ENCODE measurements at places on chromosomes 6 and 20. TPM values are rescaled to one million over a fixed set of nuclear protein-coding genes. Genes with fewer than 3 reads are reported as not detected.
A peak's percentile ranks its signal among the peaks of the same experiment; 100 is the strongest.

- DNase-seq: peak; percentile 98
Measured at GRCh38 chr6:79630883-79631692, at the start of gene SH3BGRL2. SH3BGRL2 (plus strand) TSS chr6:79631329; CDS start chr6:79631462, 133 bp downstream.

DNA sequence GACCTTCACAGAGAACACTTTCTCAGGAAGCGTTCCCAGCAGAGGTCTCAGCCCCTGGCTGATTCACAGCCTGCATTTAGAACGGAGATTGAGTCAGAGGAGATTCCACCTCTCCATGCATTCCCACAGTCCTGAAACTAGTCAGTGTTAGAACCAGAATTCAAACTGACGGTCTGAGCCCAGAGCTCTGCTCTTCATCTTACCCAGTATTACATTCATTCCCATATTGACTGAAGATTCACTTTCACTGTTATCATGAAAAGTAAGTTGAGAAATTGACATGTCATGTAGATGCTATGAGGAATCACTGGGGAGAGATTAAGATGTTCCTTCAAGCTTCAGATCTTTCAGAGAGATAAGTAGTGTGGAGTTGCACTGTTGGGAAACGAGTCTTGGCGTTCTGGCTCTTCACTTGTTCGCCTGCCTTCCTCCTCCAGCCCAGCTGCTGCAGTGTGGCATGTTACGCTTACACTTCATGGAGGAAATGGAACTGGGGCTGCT, 28.3 kb downstream of the MAS1 start:
- no peak for DNase-seq

DNA sequence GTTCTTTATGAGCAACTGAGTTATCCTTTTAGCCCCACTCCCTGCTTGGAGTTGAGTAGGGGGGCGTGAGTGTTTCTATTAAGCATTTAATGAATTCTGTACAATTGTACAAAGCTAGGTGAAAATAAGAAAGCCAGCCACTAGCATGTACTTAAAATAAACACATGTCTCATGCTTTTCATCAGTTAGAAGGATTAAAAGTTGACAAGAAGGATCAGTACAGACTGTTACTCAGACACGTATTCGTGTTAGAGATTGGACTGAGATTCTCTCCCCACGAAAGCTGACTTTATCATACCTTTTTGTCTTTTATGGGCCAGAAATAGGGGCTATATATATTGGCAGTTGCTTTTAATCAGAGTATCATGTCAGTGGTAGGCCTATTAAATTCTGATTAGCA, 1.7 kb downstream of the HSF2 start:
- no peak for DNase-seq

GRCh38 chr6:115972679-115973078, 88.0 kb downstream of the FRK start:
- DNase-seq: no peak

DNA sequence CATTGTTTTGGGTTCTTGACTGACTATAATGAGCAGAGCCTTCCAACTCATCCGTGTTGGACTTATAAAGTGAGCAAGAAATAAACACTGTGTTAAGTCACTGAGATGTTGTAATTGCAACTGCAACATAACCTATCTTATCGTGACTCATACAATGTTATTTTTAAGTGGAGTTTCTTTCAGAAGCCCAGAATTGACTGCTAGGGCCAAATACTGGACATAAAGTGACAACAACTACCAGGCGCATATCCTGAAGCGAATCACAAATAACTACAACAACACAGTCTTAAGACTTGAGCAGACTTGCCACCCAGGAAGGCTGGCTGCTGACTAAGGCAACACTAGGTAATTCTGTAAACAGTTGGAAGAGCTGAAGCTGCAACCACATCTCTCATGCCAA, 326.6 kb downstream of the COL12A1 start:
- DNase-seq: no peak

- DNase-seq: no peak
Measured at GRCh38 chr6:85115376-85115775, 334.5 kb upstream of the NT5E start.

- no peak for DNase-seq
Measured at GRCh38 chr6:8948733-8949132, 513.4 kb upstream of the SLC35B3 start.

DNA sequence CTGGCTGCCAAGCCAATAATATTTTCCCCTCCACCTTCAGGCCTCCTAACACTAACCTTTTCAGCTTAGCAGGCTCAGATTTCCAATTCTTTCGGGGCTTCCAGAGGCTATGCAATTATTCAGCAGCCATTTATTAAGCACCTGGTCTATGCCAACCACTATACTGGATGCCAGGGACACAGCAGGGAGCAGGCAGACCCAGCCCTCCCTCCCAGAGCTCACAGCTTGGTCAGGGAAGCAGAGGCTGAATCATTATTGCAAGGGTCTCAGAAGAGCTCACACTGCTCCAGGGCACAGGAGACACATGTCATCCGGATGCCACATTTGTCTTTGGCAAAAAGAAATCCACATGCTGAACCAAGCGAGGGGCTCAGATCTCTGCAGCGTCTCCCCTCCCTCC, 1.3 kb downstream of the BPIFB1 start:
- no peak for DNase-seq

DNA sequence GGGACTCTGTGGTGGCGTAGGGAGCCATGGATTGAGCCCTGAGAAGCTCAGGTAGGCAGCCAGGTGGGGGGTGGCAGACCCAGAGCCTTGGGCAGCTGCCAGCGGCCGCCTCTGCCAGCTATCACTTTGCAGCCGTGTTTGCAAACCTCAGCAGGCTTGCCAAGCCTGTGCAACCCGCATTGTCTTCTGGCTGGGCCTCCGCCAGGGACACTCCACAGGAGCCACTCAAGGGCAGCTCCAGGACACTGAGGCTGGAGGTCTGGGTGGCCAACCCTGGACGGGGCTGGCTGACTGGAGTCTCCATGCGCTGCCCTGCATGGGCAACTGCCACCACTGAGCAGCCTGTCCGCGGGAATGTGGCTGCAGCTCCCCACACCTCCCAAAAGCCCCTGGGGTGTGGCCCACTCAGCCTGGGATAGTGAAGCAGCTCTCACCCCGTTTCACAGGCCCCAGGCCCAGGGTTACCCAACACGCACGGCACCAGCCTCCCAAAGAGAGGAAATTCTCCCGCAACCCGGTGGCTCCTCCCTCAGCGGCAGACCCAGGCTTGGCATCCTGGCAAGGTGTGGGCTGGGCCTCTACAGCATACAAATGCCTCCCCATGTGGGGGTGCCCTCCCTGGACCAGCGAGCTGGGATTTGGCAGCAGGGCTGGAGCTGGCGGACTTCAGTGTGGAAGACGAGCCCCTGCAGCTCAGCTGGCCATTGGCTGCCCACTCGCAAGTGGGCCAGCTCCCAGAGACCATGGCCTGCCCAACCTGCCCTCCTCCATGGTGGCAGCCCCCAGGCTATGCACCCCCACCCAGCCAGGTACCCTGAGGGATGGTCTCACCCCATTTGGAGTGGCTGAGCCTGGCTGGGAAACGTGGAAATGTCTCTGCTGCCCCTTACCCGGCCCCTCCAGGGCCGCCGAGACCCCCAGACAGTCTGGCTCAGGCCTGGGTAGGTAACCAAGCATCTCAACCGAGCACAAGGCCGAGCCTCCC, 2.9 kb downstream of the CHRNA4 start:
- no peak for DNase-seq

- no peak for DNase-seq
Measured at GRCh38 chr20:16143596-16143995, 429.7 kb downstream of the KIF16B start.

GRCh38 chr20:57445298-57445697, 54.1 kb downstream of the RBM38 start:
- DNase-seq: no peak

- DNase-seq: no peak
Measured at GRCh38 chr6:101439790-101440189, 46.3 kb downstream of the GRIK2 start.

DNA sequence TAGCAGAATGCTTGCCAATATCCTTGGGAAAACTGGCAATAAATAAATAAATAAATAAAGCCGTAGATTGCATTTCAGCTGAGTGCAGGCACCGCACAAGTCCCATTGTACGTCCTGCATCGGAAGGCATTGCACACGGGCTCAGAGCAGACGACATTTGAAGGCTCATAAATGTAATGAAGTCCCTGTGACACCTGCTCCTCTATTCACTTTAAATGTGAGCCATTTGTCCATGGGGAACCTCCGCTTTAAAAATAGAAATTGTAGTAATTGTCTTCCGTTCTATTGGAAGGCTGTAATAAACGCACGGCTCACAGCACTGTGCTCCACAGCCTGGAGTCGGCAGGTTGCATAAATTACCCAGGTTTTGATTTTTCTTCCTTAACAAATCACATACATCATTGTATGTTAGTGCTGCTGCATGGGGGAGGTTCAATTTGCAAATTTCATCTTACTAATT, 32.6 kb downstream of the MYT1 start:
- no peak for DNase-seq

DNA sequence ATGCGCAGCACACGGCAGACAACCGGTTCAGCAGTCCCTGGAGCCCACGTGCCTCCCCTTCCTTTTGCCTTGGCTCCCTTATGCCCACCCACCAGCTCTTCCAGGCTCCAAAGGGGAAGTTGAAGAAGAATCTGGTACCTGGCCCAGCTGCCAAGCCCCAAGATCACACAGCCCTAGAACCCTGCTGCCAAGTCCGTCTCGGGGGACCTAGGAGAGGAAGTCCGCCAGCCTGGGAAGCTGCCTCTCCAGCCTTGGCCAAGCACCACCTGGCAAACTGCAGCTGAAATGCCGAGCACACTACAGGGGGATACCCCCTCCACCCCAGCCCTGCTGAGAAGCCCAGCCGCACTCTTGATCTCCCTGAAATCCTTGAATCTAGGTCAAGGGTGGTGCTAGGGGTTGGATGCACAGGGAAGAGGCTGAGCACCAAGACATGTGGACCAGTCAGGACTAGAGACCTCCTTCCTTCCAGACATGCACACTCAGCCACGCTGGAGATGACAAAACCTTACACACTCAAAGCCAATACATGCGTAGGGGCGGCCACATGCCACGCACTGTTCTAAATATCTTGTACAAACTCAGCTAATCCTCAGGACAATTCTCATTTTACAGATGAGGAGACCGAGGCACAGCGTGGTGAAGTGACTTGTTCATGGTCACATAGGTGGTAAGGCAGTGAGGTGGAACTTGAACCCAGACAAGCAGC, 124.1 kb downstream of the PREX1 start:
- DNase-seq: no peak

- no peak for DNase-seq
Measured at GRCh38 chr6:50637267-50637666, 76.1 kb upstream of the TFAP2D start.

GRCh38 chr6:56515081-56515905, 127.4 kb downstream of the DST start:
- DNase-seq: no peak

DNA sequence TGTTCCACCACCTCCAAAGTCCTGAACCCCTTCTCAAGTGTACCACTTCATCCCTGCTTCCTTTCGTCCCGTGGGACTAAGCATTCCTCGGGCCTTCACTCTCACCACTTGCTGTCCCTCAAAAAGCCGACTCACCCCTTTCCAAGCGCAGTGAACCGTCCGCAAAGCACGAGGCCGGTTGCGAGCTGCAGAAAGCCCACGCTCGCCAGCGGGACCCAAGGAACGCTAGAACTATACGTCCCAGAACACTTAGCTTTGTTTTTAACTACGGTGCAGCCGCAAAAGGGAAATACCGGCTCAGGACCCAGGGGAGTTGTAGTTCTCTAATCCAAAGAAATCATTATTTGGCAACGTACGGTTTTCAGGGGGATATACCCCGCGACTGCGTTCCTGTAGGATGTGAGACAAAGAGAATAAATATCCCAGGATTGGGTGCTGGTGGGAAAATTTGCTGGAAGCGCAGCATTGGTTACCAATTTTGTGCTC, 416 bp upstream of the POLR1H start:
- no peak for DNase-seq

GRCh38 chr6:158255275-158255988, 56.8 kb upstream of the TULP4 start:
- DNase-seq: no peak

DNA sequence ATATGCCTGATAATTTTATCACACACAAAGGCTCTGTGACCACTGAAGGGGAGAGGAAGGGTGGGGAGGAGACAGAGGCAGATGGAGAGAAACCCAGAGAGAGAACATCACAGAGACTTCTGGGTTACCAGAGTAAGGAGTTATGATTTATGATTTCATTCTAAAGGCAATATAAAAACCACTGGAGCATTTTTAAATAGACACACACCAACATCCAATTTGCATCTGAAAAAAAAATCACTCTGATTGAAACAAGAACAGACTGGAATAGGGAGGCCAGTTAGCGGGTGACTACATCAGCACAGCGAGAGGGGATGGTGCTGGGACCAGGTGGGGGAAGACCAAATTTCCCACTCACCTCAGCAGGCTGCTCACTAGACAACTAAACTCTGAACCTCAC, 104.8 kb downstream of the AGPAT4 start:
- no peak for DNase-seq

DNA sequence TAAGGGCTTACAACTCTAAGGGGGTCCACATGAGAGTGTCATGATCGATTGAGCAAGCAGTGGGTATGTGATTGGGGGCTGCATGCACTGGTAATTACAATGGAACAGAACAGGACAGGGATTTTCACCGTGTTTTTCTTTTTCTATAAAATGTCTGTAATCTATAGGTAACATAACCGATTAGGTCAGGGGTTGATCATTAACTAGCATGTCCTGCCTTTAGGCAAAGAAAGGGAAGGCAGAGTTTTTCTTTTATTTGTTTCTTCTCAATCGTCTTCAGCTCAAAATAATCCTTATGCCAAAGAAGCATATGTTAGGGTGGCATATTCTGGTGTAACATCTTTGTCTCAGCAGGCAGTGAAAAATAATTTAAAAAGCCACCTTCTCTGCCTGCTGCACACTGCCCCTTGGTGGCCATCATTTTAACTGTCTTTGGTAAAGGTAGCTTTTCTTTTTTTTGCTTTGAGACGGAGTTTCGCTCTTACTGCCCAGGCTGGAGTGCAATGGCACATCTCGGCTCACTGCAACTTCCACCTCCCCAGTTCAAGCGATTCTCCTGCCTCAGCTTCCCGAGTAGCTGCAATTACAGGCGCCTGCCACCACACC, 9.7 kb upstream of the CEP43 start:
- peak; percentile 59 for DNase-seq

GRCh38 chr20:61694682-61695081, 371.0 kb downstream of the TAF4 start:
- DNase-seq: no peak

- no peak for DNase-seq
Measured at GRCh38 chr20:48284837-48285236, 499.6 kb upstream of the SULF2 start.

GRCh38 chr6:92364948-92365541, 1054.3 kb downstream of the EPHA7 start:
- DNase-seq: no peak

Gene MLN
- not detected for total RNA-seq

Gene TRAPPC3L
- total RNA-seq: not detected

Gene CST7
- not detected for total RNA-seq

Gene RAB44
- not detected for total RNA-seq

Gene CBLN4
- total RNA-seq: not detected

Gene TFAP2C
- total RNA-seq: not detected

Gene PACSIN1
- 0.03 TPM for total RNA-seq

Gene ZBTB2
- 20.3 TPM for total RNA-seq

Gene UNC5CL
- total RNA-seq: 1.1 TPM

Gene GPX5
- total RNA-seq: not detected

Gene DDO
- not detected for total RNA-seq

Gene TRDN
- total RNA-seq: not detected

Gene C6orf141
- 36.8 TPM for total RNA-seq

Gene ANKRD60
- total RNA-seq: not detected

Gene SLC17A2
- total RNA-seq: not detected

Gene KPNA5
- 2.6 TPM for total RNA-seq

Gene ADIG
- not detected for total RNA-seq

Gene GCM1
- not detected for total RNA-seq
